Myocyte (in vitro differentiated cells): ENCODE measurements at places on chromosomes 1 and 21. TPM values are rescaled to one million over a fixed set of nuclear protein-coding genes. Genes with fewer than 3 reads are reported as not detected.

Gene DNAJC28
- 3.3 and 3.5 TPM in 2 replicates for total RNA-seq

Gene F5
- total RNA-seq, result not detected in 2 replicates

Gene CFHR1
- 0.21 and 0.73 TPM in 2 replicates for total RNA-seq

Gene GBP4
- total RNA-seq, result not detected in 2 replicates

Gene PGLYRP4
- not detected in 2 replicates for total RNA-seq

Gene ZBTB8B
- 0.03 and 0.16 TPM in 2 replicates for total RNA-seq

Gene SPATA17
- 0.26 and 1.6 TPM in 2 replicates for total RNA-seq

Gene NBPF1
- total RNA-seq, result 20.1 and 35.1 TPM in 2 replicates

Gene LRRIQ3
- 0.57 and 1.6 TPM in 2 replicates for total RNA-seq

Gene DMAP1
- 18.1 and 20.8 TPM in 2 replicates for total RNA-seq

Gene PRKAA2
- total RNA-seq, result 9.1 and 10.5 TPM in 2 replicates

Gene KRTAP11-1
- total RNA-seq, result not detected in 2 replicates

Gene FMO5
- 0.99 and 2.6 TPM in 2 replicates for total RNA-seq

Gene BGLAP
- total RNA-seq, result 152 and 378 TPM in 2 replicates

Gene GBP7
- not detected in 2 replicates for total RNA-seq

Gene KCNQ4
- 79.4 and 152 TPM in 2 replicates for total RNA-seq

Gene KIF14
- 0.19 and 0.36 TPM in 2 replicates for total RNA-seq

Gene OR2AK2
- not detected in 2 replicates for total RNA-seq

Gene APOBEC4
- not detected in 2 replicates for total RNA-seq

Gene SPRR2B
- total RNA-seq, result not detected in 2 replicates

Gene FAM163A
- total RNA-seq, result not detected in 2 replicates

Gene FMO4
- total RNA-seq, result 3.1 and 8.7 TPM in 2 replicates

Gene RWDD3
- total RNA-seq, result 15.2 and 15.7 TPM in 2 replicates
